Nasal cavity respiratory epithelium epithelial cell of viscerocranial mucosa (primary cell): ENCODE measurements at places on chromosomes 16 and 17. TPM values are rescaled to one million over a fixed set of nuclear protein-coding genes. Genes with fewer than 3 reads are reported as not detected.

Gene ESRP2
- 50.6 and 64.8 TPM in 2 replicates for total RNA-seq

Gene PABPN1L
- total RNA-seq, result not detected in 2 replicates

Gene NPIPA2
- total RNA-seq, result 0.34 and 1.1 TPM in 2 replicates

Gene HS3ST3A1
- total RNA-seq, result 0.07 and 0.34 TPM in 2 replicates

Gene KRTAP16-1
- total RNA-seq, result not detected in 2 replicates

Gene KRTAP4-4
- not detected in 2 replicates for total RNA-seq
